Activated CD4-positive, alpha-beta memory T cell treated with anti-CD3 and anti-CD28 coated beads for 36 hours (primary cell): ENCODE measurements at places on chromosomes 2 and 18. TPM values are rescaled to one million over a fixed set of nuclear protein-coding genes. Genes with fewer than 3 reads are reported as not detected.

DNA sequence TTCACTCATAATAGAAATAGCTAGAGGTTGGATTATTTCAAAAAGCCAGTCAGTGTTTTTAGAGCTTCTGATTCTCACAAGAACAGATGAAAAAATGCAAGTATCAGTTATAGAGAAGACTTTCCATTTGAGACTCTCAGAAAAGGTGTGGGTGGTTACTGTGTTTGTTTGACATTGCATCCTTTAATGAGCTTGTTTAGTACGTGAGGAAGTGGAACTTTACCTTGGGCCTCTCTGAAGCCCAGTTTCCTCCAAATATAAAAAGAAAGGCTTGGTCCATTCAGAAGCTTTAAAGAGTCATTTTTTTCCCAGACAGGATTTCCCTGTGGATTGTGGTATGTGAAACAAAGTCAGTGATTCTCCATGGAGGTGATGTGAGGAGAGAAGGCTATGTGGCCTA lies 89.9 kb upstream of the RANBP2 start:
- H3K27me3 ChIP-seq, result no peaks in the 10 kb centered on the region
- peaks cover 83% of the 10 kb centered on the region for H3K4me1 ChIP-seq
- H3K4me3 ChIP-seq, result peak overlapping the region; percentile 25
- no peak for DNase-seq
- peak overlapping the region; percentile 85 for H3K27ac ChIP-seq

DNA sequence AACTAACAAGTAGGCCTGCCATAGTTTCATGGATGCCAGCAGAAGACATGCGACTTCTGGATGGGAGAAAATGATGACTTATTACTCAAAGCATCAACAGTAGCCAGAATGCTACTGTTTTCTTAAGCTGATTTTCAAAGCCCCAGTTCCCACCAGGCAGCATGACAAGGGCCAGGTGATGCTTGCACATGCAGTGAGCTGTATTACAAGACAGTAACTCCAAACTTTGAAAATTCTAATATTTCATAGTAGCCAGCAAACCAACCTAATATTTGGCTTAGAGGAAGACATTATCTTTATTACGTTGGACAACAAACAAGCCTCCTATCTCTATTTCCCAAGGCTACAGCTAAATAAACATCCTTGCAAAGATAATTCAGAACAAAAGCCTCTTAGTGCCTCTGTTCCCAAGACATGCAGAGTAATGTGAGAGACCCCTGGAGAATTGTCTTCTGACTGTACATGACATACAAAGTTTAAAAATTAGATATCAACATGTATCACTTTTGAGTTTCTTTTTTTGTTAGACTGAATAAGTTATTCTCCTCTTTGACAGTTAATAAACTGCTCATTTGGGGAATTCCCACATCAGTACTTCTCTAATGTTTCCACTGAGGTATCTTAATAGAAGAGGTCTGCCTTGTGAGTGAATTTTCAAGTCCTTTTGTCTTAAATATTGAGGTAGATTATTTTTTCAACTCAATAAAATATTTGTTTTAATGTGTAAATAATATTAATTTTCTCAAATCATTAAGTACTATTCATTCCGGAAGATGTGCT lies 367.6 kb upstream of the CWC22 start:
- H3K4me3 ChIP-seq, result no peak overlapping the region
- no peaks in the 10 kb centered on the region for H3K36me3 ChIP-seq
- no peaks in the 10 kb centered on the region for H3K4me1 ChIP-seq
- no peaks in the 10 kb centered on the region for H3K27me3 ChIP-seq

OSR1 gene
- not detected for total RNA-seq

DNA sequence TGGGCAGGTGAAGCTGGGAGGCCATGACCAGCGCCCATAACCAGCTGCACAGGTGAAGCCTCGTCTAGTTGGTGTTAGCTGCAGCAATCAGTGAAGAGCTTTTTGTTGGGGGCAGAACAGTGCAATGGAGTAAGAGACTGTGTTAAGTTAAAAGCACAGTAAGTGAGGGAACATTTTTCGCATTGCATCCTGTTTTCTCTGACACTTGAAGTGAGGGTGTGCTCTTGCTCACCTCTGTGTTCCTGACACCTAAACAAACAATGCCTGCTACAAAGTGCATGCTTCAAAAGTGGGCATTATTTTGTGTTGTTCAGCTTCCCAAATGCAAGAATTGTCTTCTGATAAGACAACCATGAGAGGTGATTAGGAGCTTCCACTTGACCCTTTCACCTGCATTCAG lies 324.0 kb upstream of the ACVR2A start:
- H3K4me1 ChIP-seq, result peaks cover 15% of the 10 kb centered on the region
- H3K27me3 ChIP-seq, result no peaks in the 10 kb centered on the region
- H3K4me3 ChIP-seq, result no peak overlapping the region
- no peak for DNase-seq
- no peaks in the 10 kb centered on the region for H3K36me3 ChIP-seq

DNA sequence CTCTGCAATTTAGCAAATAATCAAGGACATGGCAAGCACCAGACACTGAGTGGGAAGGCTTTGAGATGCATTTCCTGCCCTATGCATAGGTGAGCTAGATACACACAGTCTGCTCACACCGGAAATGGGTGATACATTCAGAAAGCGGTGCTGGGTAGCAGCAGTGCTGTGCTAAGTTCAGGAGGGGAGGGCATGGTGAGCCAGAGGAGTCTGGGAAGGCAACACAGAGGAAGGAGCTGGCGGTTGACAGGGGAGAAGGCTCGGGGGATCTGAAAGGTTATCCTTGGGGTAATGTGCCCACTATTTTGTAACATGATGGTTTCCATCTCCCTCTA lies 57.4 kb upstream of the EPAS1 start:
- peak; percentile 88 for DNase-seq
- H3K27me3 ChIP-seq, result no peaks in the 10 kb centered on the region
- H3K4me3 ChIP-seq, result peak overlapping the region; percentile 40
- H3K36me3 ChIP-seq, result no peaks in the 10 kb centered on the region
- H3K4me1 ChIP-seq, result peaks cover 41% of the 10 kb centered on the region

IL1RL2 gene
- total RNA-seq, result 1.7 TPM

BOK gene
- total RNA-seq, result 0.10 TPM

DPP10 gene
- total RNA-seq, result not detected

- H3K27ac ChIP-seq, result no peak overlapping the region
- H3K27me3 ChIP-seq, result no peaks in the 10 kb centered on the region
- peaks cover 52% of the 10 kb centered on the region for H3K4me1 ChIP-seq
- H3K4me3 ChIP-seq, result no peak overlapping the region
- DNase-seq, result no peak
Observed at GRCh38 chr2:134191835-134192234, 62.0 kb upstream of the MGAT5 start.

DNA sequence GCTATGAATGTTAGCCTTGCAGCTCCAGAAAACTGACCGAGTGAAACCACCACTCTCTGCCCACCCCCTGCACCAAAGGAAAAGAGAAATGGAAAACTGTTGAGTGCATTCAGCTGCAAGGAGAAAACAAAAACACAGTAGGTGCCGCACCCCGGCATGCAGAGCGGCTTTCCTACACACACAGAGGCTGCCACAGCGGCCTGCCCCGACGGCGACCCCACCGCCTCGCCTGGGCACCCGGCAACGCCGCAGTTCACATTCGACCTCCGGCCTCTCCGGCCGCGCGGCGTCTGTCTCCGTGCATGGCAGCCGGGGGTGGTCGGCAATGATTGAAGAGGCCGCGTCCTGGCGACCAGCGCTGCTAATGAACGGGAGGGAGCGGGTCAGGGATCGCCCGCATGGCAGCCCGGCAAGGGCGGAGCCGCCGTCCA lies 417.1 kb upstream of the SALL3 start:
- no peaks in the 10 kb centered on the region for H3K36me3 ChIP-seq
- H3K4me1 ChIP-seq, result no peaks in the 10 kb centered on the region
- no peak for DNase-seq
- H3K27me3 ChIP-seq, result peaks cover 1% of the 10 kb centered on the region
- no peak overlapping the region for H3K27ac ChIP-seq
- H3K4me3 ChIP-seq, result no peak overlapping the region

GRCh38 chr2:144498277-144498676 lies 21.6 kb downstream of the ZEB2 start:
- H3K4me3 ChIP-seq, result no peak overlapping the region
- no peak for DNase-seq
- peaks cover 2% of the 10 kb centered on the region for H3K27me3 ChIP-seq

- DNase-seq, result no peak
- no peaks in the 10 kb centered on the region for H3K4me1 ChIP-seq
- H3K36me3 ChIP-seq, result no peaks in the 10 kb centered on the region
- H3K4me3 ChIP-seq, result no peak overlapping the region
Observed at GRCh38 chr2:16962505-16962904, 296.9 kb upstream of the CYRIA start.

CPS1 gene
- 1.7 TPM for total RNA-seq

- DNase-seq, result no peak
- H3K4me1 ChIP-seq, result no peaks in the 10 kb centered on the region
- H3K36me3 ChIP-seq, result no peaks in the 10 kb centered on the region
- H3K27ac ChIP-seq, result no peak overlapping the region
- no peak overlapping the region for H3K4me3 ChIP-seq
Observed at GRCh38 chr2:133760376-133760775, 192.1 kb upstream of the NCKAP5 start.

DNA sequence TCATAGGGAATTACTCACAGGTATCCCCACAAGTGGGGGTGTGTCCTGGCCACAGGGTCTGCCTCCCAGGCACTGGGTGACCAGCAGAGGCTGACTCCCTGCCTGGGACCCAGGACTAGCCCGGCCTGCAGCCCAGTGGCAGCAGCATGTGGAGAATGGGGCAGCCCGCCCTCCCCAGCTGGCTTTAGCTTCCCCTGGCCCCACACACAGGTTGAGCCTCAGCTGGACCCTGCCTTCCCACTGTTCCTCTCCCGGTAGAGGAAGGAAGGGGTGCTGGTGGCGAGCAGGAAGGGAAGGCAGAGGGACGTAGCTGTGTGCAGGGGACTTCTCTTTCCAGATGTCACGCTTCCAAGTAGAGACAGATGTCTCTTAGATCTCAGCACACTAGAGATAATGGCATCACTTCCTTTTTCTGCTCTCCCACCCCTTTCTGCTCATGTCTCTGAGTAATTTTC lies 51.4 kb downstream of the EMILIN2 start:
- H3K4me1 ChIP-seq, result peaks cover 12% of the 10 kb centered on the region
- H3K27ac ChIP-seq, result no peak overlapping the region
- DNase-seq, result no peak
- peaks cover 2% of the 10 kb centered on the region for H3K36me3 ChIP-seq

CYP20A1 gene
- 24.4 TPM for total RNA-seq

- no peaks in the 10 kb centered on the region for H3K36me3 ChIP-seq
- H3K4me3 ChIP-seq, result no peak overlapping the region
- H3K27ac ChIP-seq, result no peak overlapping the region
- peaks cover 18% of the 10 kb centered on the region for H3K4me1 ChIP-seq
Observed at GRCh38 chr2:37560863-37561614, 110.4 kb downstream of the CDC42EP3 start.

DNA sequence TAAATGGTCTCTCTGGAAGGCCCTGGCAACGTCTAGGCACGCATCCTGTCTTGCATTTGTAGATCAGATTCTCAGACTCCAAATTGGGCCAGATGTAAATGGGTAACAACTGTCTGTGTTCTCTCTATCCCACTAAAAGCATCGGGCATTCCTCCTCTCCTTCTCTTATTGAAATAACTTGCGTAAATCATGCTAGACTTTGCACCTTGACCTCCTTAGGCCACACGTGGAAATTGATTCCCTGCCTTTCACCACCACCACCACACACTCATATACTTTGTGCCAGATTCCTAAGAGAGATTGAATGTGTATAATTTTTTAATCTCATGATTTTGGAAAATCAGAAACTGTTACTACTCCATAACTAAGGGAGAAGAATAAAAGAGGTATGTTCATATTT lies 21.3 kb downstream of the MAPRE3 start:
- H3K36me3 ChIP-seq, result no peaks in the 10 kb centered on the region
- H3K4me3 ChIP-seq, result no peak overlapping the region
- no peak overlapping the region for H3K27ac ChIP-seq
- DNase-seq, result no peak
- peaks cover 2% of the 10 kb centered on the region for H3K27me3 ChIP-seq
- H3K4me1 ChIP-seq, result no peaks in the 10 kb centered on the region

IGFBP2 gene
- total RNA-seq, result 0.85 TPM

LYG2 gene
- not detected for total RNA-seq

RNU2-63P gene
- 25.7 TPM for total RNA-seq

DNA sequence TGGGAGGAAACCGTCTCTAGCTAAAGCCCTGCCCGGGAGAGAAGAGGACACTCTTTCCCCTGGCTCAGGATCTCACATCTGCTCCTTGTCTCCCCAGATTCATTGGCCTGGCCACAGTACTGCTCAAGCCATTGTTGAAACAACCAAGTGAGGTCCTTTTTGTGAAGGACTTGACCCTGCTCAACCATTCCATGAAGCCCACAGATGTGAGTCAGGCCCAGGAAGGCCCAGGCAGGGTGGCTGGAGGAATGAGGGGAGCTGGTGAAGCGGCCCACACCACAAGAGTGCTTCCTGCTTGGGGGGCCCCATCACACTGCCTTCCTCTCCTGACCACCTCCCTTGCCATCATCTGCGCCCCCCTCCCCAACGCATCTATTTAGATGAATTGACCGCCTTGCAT lies 5.1 kb downstream of the FER1L5 start:
- H3K36me3 ChIP-seq, result no peaks in the 10 kb centered on the region
- no peak overlapping the region for H3K4me3 ChIP-seq
- H3K27ac ChIP-seq, result no peak overlapping the region
- no peaks in the 10 kb centered on the region for H3K4me1 ChIP-seq
- DNase-seq, result no peak

EDAR gene
- total RNA-seq, result 0.36 TPM

DNA sequence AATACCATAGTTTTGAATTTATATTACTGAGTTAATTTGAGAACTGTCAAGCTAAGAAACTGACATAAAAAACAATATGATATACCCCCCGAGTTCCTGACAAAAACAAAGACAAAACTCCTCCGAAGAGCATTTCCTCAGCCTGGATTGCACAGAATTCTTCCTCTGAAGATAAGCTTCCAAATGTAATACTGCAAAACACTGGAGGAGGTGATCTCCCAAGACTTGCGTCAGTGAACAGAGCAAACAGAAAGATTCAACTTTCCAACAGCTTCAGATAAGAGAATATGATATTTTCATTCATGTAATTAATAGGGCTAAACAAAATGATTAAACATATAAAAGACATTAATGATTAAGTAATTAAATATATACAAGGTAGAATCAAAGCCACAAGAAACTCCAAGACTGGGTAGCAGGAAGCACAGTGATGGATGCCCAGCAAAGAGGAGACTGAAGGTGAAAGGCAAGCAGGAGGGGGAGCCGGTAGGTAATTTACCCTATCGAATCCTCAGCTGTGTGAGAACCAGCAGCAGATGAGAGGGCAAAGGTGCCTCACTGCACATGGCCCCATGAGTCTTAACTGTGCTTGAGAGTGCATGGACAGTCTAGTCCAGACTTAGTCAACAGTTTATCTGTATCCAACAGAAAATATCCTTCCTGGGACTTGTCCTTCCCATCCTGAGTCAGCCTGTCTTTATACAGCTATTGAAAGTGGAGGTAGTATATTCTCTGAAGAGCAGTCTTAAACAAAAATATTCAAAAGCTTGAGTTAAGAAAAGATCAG lies 18.3 kb upstream of the SERPINB3 start:
- H3K4me3 ChIP-seq, result no peak overlapping the region
- H3K4me1 ChIP-seq, result no peaks in the 10 kb centered on the region
- no peaks in the 10 kb centered on the region for H3K36me3 ChIP-seq
- no peak overlapping the region for H3K27ac ChIP-seq

GPAT2 gene
- total RNA-seq, result 16.4 TPM

ZNF804A gene
- total RNA-seq, result not detected
